Stimulated activated CD8-positive, alpha-beta memory T cell treated with anti-CD3 and anti-CD28 coated beads, Interleukin-7, amount 100 ng/mL, for 1 hour (primary cell): ENCODE measurements at places on chromosomes 12 and 14.

- DNase-seq, result no peak
Observed at GRCh38 chr12:50006754-50007442, 18.4 kb downstream of the RACGAP1 start.

DNA sequence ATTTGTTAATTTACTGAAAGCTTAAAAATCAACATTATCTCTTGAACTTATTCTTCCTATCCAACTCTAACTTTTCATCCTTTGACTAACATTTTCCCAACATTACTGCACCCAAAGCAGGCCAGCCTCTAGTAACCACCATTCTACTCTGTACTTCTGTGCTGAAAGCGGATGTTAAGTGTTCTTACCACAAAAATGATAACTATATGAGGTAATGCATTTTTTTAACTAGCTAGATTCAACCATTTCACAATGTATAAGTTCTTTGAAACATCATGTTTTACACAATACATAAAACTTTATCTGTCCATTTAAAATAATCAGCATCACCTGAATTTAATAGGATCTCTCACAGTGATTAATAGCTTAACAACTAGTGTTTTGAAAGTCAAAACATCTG, 468.5 kb upstream of the MGAT4C start:
- DNase-seq, result no peak

- no peak for DNase-seq
Observed at GRCh38 chr14:36226164-36226563, 49.6 kb upstream of the PTCSC3 start.

DNA sequence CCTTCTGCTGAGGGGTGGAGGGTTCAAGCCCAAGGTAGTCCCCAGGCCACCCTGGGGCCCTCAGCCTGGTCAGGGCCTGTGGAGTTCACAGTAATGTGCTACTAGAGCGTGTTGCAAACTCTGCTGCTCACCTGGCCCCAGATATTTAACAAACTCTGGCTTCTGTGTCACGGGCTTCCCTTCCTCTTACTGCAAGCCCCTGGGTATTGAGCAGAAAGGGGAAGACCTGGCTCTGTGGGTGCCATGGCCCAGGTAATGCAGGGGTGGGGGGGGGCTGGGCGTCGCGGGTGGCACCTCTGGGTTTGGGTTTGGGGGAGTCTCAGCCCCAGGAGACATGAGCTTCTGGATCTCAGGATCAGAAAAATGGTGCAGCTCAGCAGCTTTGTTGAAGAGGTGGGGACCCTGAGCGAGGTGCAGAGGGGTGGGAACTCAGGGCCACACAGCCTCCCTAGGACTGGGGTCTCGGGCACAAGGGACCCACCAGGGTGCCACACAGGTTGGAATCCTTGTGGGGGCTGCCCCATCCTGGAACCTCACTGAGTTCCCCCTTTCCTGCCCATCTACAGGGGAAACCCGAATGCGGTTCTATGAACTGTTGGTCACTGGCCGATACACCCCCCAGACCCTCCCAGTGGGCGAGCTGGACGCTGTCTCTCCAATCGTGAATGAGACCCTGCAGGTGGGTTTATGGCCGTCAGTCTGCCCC, 4.0 kb downstream of the SETD1B start:
- no peak for DNase-seq

- no peak for DNase-seq
Observed at GRCh38 chr12:64427988-64428387, 23.8 kb downstream of the XPOT start.

GRCh38 chr14:105005929-105006830, 14.7 kb downstream of the CDCA4 start:
- DNase-seq, result no peak

GRCh38 chr12:19709889-19710288, 270.6 kb downstream of the AEBP2 start:
- DNase-seq, result no peak

DNA sequence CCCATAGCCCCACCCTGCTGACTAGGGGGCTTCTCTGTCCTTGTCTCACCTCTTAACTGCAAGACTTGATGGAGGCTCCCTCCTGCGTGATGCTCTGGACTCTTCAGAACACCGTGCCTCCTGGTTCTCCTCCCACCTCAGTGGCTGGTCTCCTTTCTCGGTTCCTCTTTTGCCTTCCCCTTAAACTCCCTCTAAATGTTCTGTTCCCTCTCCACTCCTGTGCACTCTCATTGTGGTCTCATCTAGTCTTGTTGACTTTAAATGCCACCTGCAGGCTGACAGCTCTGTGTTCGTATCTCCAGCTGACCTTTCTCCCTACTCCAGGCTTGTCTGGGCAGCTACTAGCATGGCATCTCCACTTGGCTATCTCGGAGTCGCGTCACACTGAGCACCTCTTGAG, 28.3 kb downstream of the DYNC1H1 start:
- no peak for DNase-seq

DNA sequence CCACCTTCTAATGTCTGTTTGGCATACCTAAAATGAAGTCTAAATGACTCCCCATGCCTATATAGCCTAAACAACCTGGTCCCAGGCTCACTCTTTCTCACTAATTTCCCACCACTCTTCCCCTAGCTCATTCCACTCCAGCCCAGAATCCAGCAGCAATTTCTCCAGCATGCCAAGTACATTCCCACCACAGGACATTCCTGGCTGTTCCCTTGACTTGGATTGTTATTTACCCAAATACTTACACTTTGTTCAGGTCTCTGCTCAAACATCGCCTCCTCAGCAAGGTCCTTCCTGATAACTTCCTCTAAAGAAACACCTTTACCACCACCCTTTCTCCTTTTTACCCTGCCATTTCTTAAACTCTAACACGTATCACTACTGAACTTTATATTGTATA, 743.4 kb downstream of the RPS29 start:
- no peak for DNase-seq
